HCT116 (cell line): ENCODE measurements at places on chromosomes 12 and 14. TPM values are rescaled to one million over a fixed set of nuclear protein-coding genes. Genes with fewer than 3 reads are reported as not detected.

DNA sequence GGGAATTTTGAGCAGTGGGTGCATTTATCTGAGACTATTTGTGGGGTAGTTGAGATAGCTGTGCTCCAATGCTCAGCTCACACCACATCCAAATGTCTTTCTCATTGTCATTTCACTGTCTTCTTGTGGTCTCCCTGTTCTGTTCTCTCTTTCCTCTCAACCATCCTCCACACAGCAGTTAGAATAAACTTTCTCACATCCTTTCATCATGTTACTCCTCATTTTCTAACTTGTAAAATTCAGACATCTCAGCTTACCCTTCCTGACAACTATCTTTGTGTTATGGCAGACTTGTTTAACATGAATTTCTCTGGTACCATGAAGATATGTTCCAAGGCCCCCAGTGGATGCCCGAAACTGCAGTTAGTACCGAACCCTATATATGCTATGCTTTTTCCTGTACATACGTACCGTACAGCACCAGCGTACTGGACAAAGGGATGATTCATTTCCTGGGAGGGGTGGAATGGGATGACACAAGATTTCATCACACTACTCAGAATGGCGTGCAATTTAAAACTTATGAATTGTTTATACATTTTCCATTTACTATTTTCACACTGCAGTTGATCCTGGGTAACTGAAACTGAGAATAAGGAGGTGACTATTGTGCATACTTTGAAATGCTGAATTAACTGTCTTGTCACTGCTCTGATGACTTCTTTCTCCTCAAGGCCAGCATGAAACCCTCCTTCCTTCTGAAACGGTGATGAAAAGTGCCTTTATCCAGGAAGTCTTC, 177.1 kb upstream of the SLC38A2 start:
- peak; percentile 84 for DNase-seq

GRCh38 chr12:132379996-132380395, 50.6 kb upstream of the GALNT9 start:
- DNase-seq = no peak

DNA sequence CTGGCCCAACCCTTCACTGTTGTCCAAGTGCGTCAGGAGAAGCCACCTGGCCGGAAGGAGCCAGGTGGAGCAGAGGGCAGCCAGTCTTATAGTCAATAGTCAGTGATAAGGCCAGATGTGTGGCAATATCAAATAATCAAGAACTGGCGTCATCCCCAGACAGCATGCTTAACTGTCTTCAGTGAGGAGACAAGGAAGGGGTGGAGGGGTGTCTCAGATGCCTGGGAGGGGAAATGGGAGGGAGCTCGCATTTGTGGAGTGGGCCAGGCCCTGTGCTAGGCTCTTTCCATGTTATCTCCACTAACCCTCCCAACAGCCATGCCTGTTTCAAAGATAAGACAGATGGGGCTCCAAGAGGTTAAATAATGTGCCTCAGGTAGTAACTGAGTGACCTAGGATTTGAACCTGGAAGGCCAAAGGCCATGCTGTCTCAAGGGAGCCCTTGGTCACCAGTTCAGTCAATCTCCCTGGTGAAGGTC, 48.9 kb upstream of the FOS start:
- no peak for DNase-seq

DNA sequence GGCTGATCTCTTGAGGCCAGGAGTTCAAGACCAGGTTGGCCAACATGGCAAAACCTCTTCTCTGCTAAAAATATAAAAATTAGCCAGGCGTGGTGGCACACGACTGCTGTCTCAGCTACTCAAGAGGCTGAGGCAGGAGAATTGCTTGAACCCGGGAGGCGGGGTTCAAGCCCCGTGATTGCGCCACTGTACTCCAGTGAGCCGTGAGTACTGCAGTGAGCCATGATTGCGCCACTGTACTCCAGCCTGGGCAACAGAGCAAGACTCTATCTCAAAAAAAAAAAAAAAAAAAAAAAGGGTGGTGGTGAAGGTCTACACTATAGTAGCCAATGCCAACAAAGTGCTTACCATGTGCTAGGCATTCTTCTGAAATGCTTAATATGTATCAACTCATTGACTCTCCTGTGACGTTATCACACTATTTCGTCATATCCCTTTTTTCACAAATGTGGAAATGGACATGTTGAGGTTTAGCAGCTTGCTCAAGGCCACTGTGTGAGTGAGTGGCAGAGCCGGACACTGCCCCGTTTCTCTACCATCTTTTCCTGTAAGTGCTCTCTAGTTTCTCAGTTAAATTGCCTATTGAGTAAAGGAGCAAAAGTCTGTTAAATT, 59.6 kb downstream of the GNS start:
- no peak for DNase-seq

DNA sequence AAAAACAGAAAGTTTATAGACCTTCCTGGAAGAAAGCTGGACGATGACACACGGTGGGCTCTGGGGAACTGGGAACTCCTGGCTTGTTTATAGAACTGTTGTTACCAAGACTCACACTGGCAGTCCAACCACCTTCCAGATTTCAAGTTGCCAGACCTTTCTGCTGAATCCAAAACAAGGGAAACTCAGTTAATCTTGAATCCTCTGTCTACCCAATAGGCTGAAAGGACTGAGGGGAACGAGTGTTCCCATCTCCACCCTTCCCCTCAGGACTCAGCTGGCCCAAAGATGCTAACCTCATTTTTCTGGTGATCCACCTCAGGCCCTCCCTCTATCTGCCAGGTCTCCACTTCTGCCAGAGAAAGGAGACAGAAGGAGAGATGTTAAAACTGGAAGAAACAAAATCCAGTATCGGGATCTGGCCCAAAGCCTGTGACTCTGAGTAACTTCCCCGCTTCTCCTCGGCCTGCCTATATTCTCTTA, 231.4 kb downstream of the ANO2 start:
- DNase-seq = no peak

DNA sequence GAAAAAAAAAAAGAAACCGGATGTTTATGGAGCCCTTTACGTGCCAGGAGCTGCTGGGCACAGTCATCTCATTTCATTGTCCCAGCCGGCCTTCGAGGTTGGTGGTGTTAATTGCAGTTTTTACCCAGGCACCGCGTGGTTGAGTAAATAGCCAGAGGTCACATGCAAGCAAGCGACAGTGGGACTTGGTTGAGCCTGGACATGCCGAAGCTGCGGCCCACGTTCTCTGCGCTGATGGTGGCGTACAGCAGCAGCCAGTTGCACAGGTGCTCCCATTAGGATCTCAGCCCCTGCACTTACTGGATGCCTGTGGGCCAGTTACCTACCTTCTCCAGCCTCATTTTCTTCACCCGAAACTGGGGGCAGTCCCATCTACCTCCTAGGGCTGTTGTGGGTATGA, 54.0 kb downstream of the TSPAN9 start:
- no peak for DNase-seq

KRT5 gene
- total RNA-seq = 0.44 TPM

DNA sequence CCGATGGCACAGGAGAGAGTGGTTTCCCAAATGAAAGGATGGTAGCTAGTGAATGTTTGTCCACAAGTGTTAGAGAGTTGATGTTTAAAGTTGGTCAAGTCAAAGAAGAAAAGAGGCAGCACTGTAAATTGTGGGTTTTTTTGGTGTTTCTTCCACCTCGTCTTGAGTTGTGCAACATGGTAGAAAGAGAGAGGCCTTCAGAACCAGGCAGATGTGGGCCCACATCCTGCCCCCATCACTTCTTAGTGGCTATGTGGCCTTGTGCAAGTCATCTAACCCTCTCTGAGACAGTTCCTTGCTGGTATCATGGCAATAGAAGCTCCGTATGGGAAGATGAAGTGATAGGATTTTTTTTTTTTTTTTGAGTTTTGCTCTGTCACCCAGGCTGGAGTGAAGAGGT, 60.8 kb downstream of the NDUFA12 start:
- no peak for DNase-seq

GRCh38 chr14:95291859-95292542, 27.7 kb downstream of the CLMN start:
- DNase-seq = peak; percentile 21

SP7 gene
- not detected for total RNA-seq

CPNE8 gene
- 14.2 TPM for total RNA-seq

OR6C2 gene
- not detected for total RNA-seq

- DNase-seq = no peak
These were observed 18.4 kb upstream of the KRT86 start for GRCh38 chr12:52255926-52256583.

GRCh38 chr14:36700651-36701050, 39.0 kb downstream of the PAX9 start:
- DNase-seq = no peak

DNA sequence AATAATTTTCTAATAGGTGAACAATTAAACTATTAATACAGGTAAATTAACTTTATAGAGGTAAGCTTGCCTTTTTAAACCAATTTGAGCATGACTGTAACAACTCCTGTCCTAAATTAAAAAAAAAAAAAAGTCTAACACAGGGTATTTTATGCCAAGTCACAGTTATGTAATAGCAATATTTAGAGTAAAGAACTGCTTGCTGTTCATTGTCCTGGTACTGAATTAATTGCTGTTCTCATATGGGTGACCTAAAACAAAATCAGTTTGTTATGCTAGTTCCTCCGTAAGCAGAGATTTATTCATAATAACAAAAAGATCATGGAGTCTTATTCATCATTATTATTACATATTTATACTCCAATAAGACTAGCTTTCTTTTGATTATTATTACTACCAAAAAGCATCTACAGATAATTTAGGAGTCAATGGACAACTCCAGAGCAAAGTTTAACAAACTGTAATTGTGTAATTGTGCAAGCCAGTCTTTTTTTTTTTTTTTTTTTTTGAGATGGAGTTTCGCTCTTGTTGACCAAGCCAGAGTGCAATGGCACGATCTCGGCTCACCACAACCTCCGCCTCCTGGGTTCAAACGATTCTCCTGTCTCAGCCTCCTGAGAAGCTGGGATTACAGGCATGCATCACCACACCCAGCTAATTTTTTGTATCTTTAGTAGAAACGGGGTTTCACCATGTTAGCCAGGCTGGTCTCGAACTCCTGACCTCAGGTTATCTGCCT, 98.3 kb downstream of the ITPR2 start:
- DNase-seq = no peak

IL26 gene
- total RNA-seq = not detected

GRCh38 chr12:128929057-128929456, 75.8 kb downstream of the GLT1D1 start:
- no peak for DNase-seq

DNA sequence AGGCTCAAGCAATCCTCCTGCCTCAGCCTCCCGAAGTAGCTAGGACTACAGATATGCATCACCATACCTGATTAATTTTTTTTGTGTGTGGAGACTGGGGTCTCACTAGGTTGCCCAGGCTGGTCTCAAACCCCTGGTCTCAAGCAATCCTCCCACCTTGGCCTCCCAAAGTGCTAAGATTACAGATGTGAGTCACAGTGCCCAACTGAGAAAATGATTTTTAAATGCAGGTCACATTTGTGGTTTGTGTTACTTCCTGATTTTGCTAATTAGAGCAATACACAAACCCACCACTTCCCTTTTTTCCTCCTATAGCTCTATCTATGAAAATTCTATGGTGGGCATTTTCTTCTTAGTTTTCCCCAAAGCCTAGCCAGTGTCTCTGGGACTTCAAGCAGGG, 45.5 kb upstream of the TMEM263 start:
- no peak for DNase-seq

PPP1R3E gene
- 5.6 TPM for total RNA-seq

- no peak for DNase-seq
These were observed 27.1 kb upstream of the OXA1L start for GRCh38 chr14:22739423-22739822.

NANOG gene
- 0.22 TPM for total RNA-seq

TMPRSS12 gene
- not detected for total RNA-seq

DIO3 gene
- total RNA-seq = 0.34 TPM

- no peak for DNase-seq
These were observed 352 bp downstream of the PHB2 start for GRCh38 chr12:6970096-6970527.

DNA sequence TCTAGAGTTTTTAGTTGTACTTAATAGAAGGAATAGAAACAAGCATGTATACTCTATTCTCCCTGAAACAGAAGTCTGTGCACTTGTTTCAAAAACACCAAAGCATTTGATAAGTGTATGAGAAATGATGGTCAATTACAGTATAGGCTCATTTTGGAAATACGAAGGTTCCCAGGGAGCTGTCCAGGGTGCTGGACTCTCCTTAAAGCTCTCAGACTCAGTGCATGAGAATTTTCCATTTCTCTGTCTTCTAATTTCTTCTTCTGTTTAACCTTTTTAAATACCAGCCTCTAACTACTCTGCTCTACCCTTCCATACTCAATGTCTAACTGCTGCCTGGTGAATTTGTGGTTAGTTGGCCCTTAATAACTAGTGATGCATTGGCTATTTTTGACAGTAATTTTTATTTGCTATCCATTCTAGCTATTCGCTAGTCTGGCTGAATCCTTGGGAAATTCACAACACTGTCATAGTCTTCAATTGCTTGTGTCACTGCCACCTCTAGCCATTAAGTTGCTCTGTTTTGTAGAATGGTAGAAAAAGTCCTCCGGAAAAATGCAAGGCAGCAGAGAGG, 229.2 kb downstream of the NRXN3 start:
- no peak for DNase-seq

FOXG1 gene
- total RNA-seq = not detected

- DNase-seq = no peak
These were observed 39.8 kb downstream of the NOPCHAP1 start for GRCh38 chr12:105025890-105026289.

GRCh38 chr14:52267501-52268278, at the start of gene PTGDR:
PTGDR (plus strand) TSS chr14:52267698; CDS start chr14:52267815, 117 bp downstream.
- no peak for DNase-seq

CTDSP2 gene
- 82.7 TPM for total RNA-seq

PTMS gene
- total RNA-seq = 494 TPM

PNMA1 gene
- total RNA-seq = 24.6 TPM

DNA sequence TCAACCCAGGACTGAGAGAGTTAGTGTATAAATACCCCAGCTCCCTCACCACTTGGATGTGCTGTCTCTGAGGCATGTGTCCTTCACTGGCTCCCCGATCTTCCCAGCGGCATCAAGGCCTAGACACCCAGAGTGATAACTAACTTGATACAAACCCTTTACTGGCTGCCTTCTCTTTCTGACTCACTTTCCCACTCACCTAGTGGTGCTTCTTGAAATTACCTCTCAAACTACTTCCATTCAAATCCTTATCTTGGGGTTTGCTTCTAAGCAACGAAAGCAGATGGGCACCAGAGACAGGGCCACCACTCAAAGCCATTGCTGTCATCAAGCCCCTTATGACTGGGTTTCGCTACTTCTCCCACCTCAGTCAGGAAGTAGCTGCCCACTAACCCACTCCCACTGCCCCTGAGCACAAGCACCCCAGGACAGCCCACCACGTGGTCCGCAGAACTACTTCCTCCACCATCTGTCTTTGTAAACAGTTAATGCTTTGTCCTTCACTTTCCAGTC, 17.2 kb downstream of the ZFP36L1 start:
- no peak for DNase-seq

- DNase-seq = no peak
These were observed 56.7 kb downstream of the FBRSL1 start for GRCh38 chr12:132546647-132547046.

RPL10L gene
- not detected for total RNA-seq

DNA sequence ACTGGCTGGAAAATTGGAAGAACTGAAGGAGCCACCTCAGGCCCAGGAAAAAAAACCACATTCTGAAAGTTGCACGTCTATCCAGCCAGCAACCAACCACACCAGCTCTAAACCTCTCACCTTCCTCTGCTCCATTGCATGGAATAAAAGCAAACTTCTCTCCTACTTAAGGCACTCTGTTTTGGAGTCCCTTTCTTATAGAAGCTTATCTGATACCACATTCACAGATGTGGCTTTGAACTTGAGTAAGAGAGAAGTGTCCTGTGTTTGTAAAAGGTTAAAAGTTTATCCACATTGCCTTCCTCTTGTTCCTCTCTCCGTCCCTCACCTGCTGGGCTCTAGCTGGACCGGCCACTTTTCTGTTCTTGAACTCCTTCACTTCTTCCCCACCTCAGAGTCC, 99.6 kb upstream of the PLXNC1 start:
- DNase-seq = no peak

C12orf54 gene
- total RNA-seq = not detected

LRTM2 gene
- 0.07 TPM for total RNA-seq

PAX9 gene
- total RNA-seq = 5.2 TPM
